NCI-H2029 (cell line): ENCODE measurements at places on chromosomes 6 and 20.

GRCh38 chr6:4533576-4533975 is 242.6 kb upstream of the CDYL start:
- DNase-seq: no peak

DNA sequence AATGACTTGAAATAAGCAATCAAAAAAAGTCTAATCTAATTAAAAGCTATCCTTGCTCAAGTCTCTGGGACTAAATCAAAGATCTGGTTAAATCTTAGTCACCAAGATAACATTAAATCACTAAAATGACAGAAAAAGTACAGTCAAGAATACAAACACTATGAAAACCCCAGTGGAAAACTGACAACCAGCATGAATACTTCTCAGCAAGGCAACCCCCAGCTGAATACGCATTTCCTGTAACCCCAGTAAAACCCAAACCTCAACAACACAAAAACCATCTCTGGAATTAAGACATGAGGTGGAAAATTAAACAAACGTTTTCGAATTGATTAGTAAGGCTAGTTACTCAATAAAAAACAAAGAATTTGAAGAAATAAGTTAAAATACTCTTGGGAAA is 23.7 kb upstream of the ZC3H12D start:
- no peak for DNase-seq

GRCh38 chr20:23050847-23051627 is 1.6 kb upstream of the THBD start:
- DNase-seq: peak; percentile 37

GRCh38 chr6:105934708-105935107 is 151.4 kb upstream of the PRDM1 start:
- no peak for DNase-seq

DNA sequence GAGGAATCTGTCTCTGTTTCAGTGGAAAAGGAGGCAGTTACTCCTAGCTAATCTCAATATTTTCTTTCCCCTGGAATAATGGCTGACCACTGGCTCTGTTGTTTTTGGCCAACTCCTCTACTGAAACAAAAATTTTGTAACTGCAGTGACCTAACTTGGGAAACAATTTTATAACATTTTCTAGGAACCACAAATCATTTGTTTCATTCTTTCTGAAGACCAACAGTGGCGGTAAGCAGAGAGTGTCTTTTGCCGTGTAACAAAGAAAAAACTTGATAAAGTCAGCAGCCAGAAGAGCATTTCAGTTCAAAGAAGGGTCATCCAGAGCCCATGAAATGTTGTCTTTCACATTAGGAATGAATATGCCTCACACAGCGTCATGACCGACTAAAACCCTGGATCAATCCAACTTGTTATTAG is 11.8 kb upstream of the BFSP1 start:
- no peak for DNase-seq

DNA sequence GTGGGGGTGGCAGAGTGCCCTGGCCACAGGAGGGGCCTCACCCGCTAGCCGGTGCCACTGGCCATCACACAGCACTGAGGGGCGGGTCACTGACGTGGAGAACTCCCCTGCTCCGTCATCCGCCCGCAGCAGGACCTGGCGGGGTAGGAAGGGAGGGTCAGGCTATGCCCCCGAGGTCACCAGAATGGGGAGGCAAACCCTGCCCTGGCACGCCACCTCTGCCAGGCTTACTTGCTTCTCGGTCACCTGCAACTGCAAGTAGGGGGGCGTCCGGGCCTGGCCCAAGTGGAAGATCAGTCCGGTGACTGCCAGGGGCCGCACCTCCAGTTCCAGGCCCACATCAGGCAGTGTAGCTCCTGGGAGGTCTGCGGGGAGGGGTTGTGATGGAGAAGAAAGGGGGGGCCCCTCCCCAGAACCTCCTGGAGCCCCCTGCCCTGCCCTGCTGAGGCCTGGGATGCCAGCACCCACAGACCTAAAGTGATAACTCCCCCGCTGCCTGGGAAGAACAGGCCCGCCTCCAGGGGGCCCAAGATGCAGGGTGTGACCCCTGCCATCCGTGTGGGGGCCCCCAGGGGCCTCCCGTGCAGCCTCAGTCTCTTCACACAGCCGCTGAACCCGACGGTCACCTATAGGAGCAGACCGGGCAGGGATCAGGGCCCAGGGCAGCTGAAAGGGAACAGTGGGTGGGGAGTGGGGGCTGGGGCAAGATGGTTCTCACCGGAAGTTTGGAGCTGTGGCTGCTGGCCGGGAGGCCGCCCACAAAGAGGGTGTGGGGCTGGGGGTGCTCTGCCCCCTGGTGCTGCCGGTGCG is 7.4 kb downstream of the ADRM1 start:
- DNase-seq: no peak

DNA sequence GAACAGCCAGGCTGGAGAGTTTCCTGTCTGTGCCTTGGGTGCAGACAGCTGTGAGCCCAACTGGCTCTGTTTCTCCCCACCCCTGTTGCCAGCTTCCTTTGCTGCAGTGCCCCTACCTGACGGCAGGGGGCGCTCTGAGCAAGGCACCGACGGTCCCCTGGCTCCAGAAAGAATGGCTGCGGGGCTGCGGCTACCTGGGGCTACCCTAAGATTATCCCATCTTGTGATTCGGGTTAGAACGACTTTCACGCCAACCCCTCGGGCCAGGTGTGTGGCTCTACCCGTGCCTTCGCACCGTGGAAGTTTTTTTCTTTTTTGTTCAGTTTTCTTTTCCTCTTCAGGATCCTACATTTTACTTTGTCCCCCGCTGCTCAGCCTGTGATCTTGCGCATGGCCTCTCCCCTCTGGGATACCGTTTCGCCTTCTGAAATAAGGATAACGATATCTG is 33.4 kb upstream of the AAR2 start:
- peak; percentile 55 for DNase-seq

- no peak for DNase-seq
Measured at GRCh38 chr20:54212226-54212625, 4.3 kb downstream of the PFDN4 start.

DNA sequence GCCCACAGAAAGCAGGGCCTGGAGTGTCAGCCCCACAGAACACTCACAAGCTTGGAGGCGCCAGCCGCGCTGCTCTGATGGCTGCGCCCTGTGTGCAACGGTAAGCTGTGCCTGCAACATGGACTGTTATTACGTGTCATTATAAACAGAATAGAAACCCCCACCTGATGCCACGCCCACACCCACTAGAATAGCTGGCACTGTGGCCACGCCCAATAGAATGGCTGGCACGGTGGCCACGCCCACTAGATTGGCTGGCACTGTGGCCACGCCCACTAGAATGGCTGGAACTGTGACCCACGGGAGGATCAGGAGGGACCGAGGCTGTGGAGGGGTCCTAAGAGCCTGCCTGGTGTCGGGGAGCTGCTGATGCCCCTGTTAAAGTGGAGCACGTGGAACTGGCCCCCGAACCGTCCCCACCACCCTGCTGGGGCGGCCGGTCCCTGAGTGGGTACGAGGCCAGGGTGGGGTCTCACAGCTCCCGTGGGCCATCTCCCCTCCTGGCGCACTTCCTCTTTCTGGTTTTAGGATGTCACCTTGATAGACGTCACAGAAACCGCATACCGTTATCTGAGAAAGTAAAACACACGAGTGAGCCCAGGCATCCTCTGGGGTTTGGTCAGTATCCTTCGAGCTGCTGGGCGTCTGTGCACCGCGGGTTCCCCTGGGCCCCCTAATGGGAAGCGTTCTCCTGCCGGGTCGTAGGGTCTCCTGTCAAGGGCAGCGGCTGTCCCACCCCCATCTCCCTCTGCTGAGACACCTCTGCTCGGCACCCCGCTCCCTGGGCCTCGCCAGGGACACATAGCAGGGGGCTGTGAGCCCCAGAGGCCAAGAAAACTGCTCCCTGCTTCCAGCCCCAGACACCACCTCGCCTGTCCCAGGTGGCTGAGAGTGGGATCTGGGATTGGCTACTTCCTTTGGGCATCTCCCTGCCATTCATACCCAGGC is 25.4 kb downstream of the SLC17A9 start:
- peak; percentile 39 for DNase-seq

- DNase-seq: no peak
Measured at GRCh38 chr20:10125757-10126156, 91.0 kb downstream of the ANKEF1 start.

DNA sequence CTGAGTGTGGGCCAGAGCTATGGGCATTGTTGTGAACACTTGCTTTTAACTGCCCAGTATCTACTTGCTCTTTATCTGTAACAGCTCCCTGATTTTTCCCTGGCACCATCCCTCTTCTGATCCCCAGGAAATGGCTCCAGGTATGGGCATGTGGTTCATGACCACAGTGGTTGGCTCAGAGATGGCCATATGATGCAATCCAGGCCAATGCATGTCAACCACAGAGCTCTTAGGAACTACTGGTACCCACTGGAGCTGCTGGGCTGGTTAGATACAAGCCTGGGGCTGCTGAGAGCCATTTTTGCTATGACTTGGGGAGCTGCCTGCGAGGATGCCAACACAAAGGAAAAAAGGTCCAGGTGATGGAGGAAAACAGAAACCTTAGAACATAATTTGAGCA is 55.6 kb downstream of the KCNB1 start:
- DNase-seq: no peak

- peak; percentile 38 for DNase-seq
Measured at GRCh38 chr20:25066386-25066785, 8.4 kb upstream of the ACSS1 start.

DNA sequence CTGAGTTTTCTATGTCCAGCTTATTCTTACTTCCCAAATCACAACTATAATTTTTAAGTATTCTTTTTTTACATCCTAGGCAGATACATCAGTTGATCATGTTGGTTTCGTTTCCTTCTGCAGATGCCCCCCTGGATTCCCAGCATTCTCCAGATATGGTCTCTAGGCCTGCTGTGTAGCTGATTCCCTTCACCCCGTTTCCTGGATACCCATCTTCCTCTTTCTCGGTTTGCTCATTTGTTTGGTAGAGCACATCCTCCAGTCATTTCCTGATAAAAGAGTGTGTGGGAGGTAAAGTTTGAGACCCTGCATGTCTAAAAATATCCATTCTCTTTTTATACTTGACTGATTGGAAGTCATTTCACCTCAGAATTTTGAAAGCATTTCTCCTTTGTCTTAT is 66.4 kb downstream of the ANKS1A start:
- no peak for DNase-seq

- DNase-seq: no peak
Measured at GRCh38 chr6:88166493-88167351, 575 bp upstream of the CNR1 start.

- no peak for DNase-seq
Measured at GRCh38 chr20:45792317-45793118, 764 bp downstream of the DNTTIP1 start.

DNA sequence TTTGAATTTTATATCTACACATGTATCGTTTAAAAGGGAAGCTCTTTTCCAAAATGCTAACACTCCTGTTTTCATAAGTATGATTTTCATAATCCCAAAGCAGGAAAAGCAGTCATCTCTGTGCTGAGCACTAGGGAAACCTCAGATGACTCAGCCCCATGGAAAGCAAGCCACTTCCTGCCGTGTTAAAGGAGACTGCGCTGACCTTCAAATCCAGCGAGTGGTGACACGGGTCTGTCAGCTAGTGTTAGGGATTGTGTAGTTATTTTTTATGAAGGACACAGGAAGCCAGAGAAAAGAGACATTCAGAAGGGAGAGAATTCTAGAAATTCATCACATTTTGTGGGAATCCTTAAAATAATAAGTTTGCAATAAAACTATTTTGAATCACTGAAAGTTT is 57.0 kb upstream of the CD93 start:
- no peak for DNase-seq

- DNase-seq: no peak
Measured at GRCh38 chr20:59559863-59560262, 44.5 kb upstream of the PHACTR3 start.

DNA sequence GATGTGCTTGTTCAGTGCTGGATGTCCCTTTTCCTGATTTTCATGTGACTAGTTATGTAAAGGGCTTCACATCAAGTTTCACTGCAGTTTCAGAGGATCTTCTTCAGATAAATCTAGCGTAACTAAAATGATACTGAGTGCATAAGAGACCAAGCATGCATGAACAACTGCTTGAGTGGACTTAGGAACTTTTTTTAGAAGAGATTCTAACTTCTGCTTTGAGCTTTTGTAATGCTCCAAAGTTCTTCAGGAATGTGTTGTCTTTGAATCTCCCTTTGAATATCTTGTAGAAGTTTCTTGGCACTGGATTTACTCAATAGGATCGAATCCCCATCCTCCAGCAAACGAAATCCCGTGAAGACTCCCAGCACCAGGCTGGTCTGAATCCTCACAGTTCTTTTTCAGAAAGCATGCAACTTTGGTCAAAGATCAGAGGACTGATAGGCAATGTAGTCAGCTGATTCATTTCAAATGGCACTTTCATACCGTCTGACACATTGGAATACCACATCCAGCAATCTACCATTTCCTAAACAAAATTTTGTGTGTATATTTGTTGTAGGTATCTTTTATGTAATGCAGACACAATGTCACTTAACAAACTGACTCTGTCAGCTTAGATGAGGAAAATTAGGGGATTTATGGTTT is 33.2 kb downstream of the ENPP1 start:
- DNase-seq: no peak

DNA sequence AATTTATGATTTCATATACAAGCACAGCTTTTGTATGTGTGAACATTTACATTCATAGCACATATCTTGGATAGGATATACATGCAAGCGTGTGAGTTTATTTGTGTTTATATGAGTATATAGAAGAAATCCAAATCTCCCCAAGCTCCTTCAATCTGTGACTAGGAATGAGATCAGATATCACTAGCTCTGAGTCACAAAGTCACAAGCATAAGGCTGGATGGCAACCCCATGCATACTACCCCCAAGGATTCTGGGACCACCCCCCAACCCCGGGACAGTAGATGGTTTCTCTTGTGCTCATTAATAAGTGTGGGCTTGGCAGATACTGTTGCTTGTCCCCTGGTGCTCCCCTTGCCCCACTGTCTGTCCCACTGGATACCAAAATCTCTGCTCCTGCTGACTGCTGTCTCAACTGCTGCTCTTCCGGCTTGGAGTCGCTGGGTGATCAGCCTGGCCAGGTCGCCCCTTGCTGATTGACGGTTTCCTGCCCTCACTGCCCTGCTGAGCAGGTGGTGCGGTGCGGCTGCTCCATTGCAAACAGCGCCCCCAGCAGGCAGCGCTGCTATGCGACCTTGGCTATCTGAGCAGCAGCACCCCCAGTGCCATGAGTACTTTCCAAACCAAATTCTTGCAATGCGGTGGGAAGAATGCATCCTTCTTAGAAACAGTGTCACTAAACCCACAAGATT is 279.4 kb downstream of the CD83 start:
- DNase-seq: no peak

- no peak for DNase-seq
Measured at GRCh38 chr6:114312931-114313330, 29.9 kb downstream of the HS3ST5 start.

- no peak for DNase-seq
Measured at GRCh38 chr6:161727083-161727833, 453.4 kb upstream of the AGPAT4 start.
